ENCODE measurements at places on chromosomes 7 and 10.

GRCh38 chr7:20033621-20034400 is 183.4 kb downstream of the MACC1 start:
- DNase-seq: no peak

DNA sequence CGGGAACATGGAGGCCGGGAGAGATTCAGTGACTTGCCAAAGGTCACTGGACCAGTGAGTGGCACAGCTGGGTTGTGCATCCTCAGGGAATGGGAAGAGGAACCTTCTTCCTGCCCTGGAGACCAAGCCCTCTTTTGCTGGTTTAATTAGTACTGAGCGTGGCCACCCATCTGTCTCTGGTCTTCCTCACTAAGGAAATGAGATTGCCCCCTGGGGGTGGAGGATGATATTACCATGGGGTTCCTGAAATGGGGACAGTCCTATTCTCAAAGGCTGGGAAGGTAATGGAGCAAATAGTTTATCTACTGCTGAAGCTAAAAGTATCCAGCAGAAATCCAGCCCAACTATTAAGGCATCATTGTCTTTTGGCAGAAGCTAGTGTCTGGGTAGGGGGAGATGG is 98.6 kb upstream of the FGFR2 start:
- DNase-seq: peak; percentile 17

DNA sequence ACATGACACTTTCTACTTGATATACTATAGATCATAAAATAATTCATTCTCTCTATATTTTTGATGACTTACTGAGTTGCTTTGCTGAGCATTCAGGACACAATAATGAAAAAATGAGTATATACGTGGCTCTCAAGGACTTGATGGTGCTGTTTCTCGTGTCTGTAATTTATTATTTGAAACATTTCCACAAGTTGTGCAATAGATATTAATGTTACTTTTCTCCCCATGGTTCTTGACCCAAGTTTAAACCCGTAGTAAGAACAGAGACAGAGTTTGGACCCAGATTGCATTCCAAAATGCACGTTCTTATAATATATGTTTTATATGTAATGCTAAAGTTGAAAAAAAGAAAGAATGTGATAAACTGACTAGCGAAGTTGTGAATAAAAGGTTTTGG is 94.2 kb upstream of the FAM3C start:
- DNase-seq: no peak

DNA sequence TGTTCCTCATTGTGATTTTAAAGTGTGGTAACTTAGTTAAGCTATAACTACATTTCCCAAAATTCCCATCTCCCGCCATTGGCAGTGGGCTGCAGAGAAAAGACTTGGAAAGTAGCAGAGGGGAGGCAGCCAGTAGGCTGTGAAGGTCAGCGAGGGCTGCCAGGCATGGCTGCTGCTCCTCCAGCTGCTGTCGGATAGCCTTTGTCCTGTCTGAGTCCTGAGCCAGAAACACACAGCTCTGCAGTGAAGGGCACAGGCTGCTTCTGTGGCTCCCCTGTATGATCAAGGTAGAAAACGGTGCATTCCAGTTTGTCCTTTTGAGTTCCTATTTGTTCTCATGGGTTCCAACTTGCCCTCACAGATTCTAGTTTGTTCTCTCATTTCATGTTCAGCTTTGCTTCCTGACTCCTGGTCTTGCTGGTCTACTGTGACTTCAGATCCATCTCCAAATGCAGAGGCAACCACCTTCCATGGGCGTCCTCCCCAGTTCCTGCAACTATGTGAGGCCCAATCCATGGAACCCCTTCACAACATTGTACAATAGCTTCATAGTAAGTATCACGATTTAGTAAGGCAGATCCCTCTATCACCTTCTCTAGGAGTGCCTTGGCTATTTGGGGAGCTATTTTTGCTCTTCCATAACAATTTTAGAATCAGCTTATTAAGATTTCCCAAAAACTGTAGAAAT is 31.7 kb downstream of the SYPL1 start:
- DNase-seq: no peak

GRCh38 chr10:13705526-13706174 is 118.9 kb downstream of the PRPF18 start:
- no peak for DNase-seq

Data from stimulated activated CD8-positive, alpha-beta memory T cell treated with anti-CD3 and anti-CD28 coated beads, Interleukin-7, amount 100 ng/mL, for 48 hours (primary cell).